Progenitor cell of endocrine pancreas (in vitro differentiated cells): ENCODE measurements at places on chromosomes 2 and 18. TPM values are rescaled to one million over a fixed set of nuclear protein-coding genes. Genes with fewer than 3 reads are reported as not detected.

KIF1A gene
- 132 and 140 TPM in 2 replicates for total RNA-seq

DTYMK gene
- total RNA-seq: 51.4 and 54.4 TPM in 2 replicates

CKAP2L gene
- total RNA-seq: 10.3 and 11.5 TPM in 2 replicates

GRCh38 chr2:189613650-189614420 is 33.2 kb upstream of the SLC40A1 start:
- no peak overlapping the region for H3K4me3 ChIP-seq
- no peak for DNase-seq
- H3K36me3 ChIP-seq: no peaks in the 10 kb centered on the region
- peaks cover 23% of the 10 kb centered on the region for H3K4me1 ChIP-seq

GRCh38 chr2:95344215-95344583 is 47.1 kb downstream of the KCNIP3 start:
- H3K27ac ChIP-seq: no peak overlapping the region
- DNase-seq: no peak
- no peaks in the 10 kb centered on the region for H3K4me1 ChIP-seq
